Activated T-cell treated with anti-CD3 and anti-CD28 coated beads for 48 hours (primary cell): ENCODE measurements at places on chromosomes 12 and 14.
A peak's percentile ranks its signal among the peaks of the same experiment; 100 is the strongest.

- DNase-seq: no peak
Measured at GRCh38 chr12:39772821-39773259, 153.2 kb upstream of the ABCD2 start.

- DNase-seq: no peak
Measured at GRCh38 chr12:27208414-27208750, 35.7 kb upstream of the STK38L start.

DNA sequence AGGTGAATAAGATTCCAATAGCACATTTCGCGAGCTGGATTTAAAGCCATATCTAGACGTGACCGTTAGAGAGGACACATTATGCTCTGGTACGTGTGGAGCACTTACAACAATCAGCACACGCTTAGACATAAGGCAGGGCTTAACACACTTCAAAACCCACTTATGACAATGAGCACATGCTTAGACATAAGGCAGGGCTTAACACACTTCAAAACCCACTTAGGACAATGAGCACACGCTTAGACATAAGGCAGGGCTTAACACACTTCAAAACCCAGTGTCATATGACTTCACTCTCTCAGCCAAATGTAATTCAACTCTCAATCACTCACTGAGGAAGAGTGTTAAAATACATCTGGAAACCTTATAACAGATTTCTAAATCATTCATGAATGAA lies 11.2 kb upstream of the PLD4 start:
- DNase-seq: no peak

DNA sequence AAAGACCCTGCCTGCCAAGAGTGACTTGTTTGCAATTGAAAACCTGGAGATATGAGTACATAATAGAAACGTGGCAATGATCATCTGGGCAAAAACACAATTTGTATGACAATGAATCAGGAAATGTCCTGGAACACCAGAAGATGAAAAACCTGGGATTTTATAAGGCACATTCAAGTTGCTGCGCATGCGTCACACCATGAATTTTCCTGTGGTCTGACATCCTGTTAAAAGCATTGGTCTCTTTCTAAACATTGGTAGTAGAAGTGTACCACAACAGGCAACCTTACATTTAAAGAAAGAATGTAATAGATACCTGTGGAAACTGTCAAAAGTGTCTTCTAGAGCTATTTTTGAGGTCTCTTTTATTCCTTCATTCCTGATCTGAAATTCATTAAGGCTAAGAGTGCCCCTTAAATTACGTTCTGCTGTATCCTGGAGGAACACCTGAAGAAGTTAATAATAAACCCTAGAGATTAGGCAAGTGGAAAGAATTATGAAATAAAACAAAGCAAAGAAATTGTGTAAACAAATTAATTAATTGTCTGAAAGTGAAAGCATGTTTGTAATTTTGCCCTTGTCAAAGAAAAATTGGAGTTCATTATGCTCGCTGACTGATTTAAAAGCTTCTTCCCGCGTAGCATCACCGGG lies 676.5 kb downstream of the DIO2 start:
- no peak for DNase-seq

DNA sequence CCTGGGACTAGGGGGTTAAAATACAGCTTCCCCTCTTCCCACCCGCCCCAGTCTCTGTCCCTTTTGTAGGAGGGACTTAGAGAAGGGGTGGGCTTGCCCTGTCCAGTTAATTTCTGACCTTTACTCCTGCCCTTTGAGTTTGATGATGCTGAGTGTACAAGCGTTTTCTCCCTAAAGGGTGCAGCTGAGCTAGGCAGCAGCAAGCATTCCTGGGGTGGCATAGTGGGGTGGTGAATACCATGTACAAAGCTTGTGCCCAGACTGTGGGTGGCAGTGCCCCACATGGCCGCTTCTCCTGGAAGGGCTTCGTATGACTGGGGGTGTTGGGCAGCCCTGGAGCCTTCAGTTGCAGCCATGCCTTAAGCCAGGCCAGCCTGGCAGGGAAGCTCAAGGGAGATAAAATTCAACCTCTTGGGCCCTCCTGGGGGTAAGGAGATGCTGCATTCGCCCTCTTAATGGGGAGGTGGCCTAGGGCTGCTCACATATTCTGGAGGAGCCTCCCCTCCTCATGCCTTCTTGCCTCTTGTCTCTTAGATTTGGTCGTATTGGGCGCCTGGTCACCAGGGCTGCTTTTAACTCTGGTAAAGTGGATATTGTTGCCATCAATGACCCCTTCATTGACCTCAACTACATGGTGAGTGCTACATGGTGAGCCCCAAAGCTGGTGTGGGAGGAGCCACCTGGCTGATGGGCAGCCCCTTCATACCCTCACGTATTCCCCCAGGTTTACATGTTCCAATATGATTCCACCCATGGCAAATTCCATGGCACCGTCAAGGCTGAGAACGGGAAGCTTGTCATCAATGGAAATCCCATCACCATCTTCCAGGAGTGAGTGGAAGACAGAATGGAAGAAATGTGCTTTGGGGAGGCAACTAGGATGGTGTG lies 1.9 kb downstream of the GAPDH start:
- peak; percentile 10 for DNase-seq

- no peak for DNase-seq
Measured at GRCh38 chr14:99272632-99272898, 568 bp upstream of the BCL11B start.

GRCh38 chr12:8970432-8970831 lies 18.9 kb upstream of the KLRG1 start:
- no peak for DNase-seq

DNA sequence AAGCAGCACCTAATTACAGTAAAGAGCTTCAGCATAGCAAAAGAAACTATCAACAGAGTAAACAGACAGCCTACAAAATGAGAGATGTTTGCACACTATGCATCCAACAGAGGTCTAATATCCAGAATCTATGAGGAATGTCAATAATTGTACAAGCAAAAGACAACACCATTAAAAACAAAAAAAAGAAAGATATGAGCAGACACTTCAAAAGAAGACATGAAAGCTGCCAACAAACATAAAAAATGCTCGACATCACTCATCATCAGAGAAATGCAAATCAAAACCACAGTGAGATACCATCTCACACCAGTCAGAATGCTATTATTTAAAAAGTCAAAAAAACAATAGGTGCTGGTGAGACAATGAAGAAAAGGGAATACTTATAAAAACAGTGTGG lies 273.1 kb downstream of the TMTC2 start:
- DNase-seq: no peak

DNA sequence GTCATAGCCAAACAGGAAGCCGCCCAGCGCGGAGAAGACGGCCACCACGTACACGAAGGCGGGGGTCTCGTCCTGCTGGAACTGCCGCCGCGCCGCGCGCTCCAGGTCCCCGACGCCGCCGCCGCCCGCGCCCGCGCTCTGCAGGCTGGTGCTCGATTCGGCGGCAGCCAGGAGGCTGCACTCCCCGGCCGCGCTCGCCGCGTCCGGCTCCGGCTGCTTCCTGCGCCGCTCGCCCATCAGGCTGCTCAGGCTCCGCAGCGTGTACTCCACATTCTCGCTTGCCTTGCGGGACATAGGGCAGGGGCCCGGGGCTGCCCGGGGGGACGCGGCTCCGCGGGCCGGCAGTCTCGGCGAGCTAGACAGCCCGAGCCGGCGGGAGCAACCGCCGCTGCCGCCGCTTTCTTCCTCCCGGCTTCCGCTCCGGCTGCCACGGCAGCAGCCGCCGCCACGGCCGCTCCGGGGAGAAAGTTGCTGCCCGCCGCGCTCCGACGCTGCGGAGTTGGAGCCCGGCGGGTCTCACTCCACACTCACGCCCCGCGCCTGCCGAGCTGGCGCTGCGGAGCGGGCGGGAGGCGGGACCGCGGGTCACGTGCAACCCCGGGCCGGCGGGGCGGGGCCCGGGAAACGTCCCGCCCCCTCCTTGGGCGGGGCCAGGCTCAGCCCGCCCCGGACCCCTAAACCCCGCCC lies at the start of gene SLC2A13:
TSS of gene SLC2A13 (minus strand) at position 567 of the 687 bp plus-strand sequence. CDS start at position 294, 273 bp downstream.
- peak; percentile 74 for DNase-seq

- no peak for DNase-seq
Measured at GRCh38 chr14:92673601-92674150, 74.8 kb downstream of the LGMN start.

GRCh38 chr14:67018720-67019119 lies 170.5 kb upstream of the GARIN2 start:
- no peak for DNase-seq

DNA sequence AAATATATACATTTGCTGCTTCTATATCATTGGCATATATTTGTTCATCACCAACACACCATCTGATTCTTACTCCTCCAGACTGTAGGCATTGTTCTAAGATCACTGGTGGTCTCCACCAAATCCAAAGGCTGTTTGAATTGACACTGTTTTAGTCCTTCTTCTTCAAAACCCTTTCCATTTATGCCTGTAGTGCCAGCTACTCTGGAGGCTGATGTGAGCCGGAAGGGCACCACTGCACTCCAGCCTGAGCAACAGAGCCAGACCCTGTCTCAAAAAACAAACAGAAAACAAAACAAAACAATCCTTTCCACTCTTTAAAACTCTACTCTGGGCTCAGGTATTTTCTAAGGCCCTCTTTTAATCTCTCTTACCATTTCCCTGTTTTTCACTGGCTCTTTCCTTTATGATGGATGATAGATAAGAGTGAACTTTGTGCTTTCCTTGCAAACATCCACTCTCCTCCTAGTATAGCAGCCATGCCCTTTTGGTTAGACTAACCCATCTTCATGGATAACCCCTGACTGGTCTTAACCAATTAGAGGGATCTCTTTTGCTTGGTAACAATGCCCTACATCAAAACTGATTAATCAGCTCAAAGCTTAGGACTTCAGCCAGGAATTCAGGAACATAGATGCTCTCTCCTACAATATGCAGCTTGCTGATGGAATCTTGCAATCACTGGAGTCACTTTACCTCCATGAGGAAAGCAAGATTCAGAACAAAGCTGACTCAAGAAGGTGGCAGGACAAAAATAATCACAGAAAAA lies 24.9 kb downstream of the SPTSSA start:
- DNase-seq: no peak

DNA sequence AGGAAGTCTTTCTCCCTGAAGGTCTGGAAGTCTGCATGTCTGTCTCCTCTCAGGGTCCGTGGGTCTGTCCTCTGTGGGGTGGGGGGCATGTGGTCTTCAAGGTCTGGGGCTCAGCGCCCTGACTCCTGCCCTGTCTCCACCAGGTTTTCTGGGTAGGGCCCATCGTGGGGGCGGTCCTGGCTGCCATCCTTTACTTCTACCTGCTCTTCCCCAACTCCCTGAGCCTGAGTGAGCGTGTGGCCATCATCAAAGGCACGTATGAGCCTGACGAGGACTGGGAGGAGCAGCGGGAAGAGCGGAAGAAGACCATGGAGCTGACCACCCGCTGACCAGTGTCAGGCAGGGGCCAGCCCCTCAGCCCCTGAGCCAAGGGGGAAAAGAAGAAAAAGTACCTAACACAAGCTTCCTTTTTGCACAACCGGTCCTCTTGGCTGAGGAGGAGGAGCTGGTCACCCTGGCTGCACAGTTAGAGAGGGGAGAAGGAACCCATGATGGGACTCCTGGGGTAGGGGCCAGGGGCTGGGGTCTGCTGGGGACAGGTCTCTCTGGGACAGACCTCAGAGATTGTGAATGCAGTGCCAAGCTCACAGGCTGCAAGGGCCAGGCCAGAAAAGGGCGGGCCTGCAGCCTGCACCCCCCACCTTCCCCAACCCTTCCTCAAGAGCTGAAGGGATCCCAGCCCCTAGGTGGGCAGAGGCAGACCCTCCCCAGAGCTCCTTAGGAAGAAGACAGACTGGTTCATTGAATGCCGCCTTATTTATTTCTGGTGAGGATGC lies 3.4 kb downstream of the AQP5 start:
- DNase-seq: no peak

DNA sequence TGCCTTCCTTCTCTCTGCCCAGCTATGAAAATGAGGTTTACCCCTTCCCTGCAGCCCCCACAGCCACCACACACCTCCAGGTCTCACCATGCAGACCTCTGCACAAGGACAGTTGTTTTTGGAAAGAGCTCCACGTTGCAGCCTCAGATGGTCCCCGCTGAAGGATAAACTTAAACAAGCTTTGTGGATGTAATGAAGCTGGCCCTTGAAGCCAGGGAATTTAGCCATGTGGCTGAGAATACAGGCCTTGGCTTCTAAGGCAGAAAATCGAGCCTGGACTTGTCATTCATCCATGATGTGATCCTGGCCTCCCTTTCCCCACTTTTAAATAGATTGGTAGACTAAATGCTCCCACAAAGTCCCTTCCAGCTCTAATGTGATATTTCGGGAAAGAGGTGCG lies 79.4 kb downstream of the TBX3 start:
- no peak for DNase-seq
